ENCODE measurements at places on chromosomes 1 and 21.

DNA sequence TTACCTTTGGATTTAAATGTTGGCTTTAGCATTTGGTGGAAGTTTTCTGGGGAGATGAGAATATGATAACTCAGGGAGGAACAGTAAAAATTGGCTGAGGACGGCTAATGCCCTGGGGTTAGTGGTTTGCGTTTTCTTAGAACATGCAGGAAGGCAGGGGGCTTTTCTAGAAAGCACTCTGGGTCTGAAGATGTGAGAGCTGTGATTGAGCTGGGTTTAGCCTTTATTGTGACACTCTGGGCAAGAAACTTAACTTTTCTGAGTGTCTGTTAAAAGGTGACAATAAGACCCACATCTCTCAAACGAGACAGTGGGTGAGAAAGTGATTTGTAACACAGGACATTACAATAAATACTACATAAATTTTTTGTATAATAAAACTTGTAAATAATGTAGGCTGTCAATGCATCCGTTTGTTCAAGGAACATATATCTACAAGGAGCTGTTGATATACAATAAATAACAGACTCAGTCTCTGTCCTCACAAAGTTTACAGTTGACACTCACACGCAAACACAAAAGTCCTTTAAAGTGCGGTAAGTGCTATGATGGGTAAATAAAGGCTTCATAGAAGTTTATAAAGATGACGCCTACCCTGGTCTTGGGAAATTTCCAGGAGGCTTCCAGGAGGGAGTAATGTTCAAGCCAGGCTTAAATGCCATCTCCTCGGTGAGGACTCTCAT is 49.5 kb upstream of the MRPS6 start:
- no peak for DNase-seq

- no peak for DNase-seq
Measured at GRCh38 chr1:243792891-243793290, 57.2 kb downstream of the AKT3 start.

DNA sequence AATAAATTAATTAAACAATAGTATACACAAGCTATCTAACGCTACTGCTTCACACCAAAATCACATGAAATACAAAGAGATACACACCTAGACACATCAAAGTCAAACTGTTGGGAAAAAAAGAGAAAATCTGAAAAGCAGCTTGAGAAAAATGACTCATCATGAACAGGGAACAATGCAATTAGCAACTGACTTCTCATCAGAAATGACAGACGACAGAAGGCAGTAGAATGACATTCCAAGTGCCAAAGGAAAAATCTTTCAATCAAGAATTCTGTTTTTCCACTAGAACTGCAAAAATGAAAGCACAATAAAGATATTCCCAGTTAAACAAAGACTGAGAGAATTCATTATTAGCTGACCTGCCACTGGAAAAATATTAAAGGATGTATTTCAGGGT is 57.2 kb downstream of the CAPN9 start:
- DNase-seq, result no peak

GRCh38 chr1:39666772-39667171 is 5.1 kb downstream of the NT5C1A start:
- no peak for DNase-seq

DNA sequence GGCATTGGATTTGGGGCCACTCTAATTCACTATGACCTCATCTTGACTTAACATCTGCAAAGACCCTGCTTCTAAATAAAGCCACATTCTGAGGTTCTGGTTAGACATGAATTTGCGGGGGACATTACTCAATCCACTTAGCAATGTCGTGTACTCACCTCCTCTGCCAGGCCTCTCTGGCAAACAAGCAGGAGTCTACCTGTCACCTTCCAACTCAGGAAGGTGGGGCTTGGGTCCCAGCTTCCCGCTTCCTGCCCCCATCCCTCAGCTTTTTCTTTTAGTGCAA is 177.8 kb downstream of the PSMG1 start:
- no peak for DNase-seq

DNA sequence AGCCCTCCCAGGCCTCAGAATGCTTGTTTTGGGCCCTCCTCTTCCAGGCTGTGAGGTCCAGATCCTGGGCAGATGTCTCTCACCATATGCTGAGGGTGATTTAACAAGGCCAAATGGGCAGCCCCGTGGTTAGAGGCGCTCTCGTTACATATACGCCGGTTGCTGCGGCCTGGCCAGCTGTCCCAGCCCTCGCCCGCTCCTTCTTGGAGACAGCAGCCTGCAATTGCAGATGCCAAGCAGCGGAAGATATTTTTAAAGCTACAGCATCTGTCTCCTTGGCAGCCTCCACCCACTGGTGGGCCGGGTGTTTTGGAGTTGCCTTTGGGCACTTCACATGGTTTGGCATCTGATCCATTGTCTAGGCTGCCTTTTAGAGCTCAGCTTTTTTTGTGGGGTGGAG is 178.8 kb upstream of the NFIA start:
- peak; percentile 19 for DNase-seq

- no peak for DNase-seq
Measured at GRCh38 chr1:204093781-204094180, 20.9 kb downstream of the SOX13 start.

GRCh38 chr1:40627987-40628902 is 37.2 kb downstream of the RIMS3 start:
- DNase-seq, result no peak

DNA sequence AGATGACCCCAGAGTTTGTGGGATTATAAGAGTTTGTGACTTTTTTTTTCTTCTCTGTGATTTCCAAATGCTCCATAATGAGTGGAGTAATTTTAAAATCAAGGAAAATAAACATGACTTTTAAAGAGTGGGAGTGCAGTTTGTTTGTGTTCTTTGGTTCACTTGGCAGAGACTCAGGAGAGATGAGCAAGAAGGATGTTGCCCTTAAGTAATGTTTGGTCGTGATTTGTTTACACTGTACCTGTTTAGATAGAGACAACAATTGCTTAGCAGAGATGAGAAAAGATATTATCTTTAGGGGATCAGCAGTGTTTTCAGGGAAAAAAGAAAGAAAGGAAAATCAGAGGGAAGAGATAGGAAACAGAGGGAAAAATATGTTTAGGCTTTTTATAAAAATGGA is 170.8 kb downstream of the ADSS2 start:
- no peak for DNase-seq

DNA sequence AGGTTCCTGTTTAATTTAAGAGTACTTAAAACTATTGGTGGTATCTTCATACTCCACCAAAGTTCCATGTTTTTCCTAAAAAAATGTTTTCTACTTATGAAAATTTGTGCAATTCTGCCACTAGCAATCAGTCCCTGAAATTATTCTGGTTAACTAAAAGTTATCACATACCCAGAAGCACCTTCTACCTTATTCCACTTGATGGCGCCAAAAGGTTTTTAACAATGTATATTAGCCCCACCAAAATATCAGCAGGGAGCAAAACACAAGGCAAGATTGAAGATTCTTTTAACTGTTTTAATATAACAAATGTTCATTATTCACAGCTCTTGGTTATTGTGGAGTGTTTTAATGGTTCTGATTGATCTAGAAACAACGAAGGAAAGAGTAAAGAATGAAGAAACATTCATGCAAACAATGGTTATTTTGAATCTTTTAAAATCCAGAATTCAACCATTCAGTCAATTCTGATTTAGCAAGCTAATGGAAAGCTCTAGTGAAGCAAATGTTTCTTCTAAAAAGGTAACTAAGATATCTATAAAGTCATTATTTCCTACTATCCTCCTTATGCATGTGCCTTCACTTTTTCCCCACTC is 67.2 kb downstream of the TTLL7 start:
- no peak for DNase-seq

DNA sequence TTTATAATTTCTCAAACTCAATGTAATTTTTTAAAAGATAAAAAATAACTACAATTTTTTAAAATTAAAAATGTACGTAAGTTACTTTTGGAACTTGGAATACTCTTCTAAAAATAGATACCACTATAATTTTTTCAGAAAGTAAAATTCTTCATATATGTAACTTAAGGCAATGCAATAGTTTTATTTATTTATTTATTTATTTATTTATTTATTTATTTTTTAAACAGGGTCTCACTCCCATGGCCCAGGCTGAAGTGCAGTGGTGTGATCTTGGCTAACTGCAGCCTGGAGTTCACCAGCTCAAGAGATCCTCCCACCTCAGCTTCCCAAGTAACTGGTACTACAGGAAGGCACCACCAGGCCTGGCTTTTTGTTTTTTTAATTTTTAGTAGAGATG is 3.1 kb upstream of the KRTAP23-1 start:
- DNase-seq, result no peak

GRCh38 chr1:205172729-205173366 is 38.7 kb downstream of the DSTYK start:
- DNase-seq, result no peak

GRCh38 chr1:209746451-209747165 is 9.2 kb upstream of the TRAF3IP3 start:
- no peak for DNase-seq

GRCh38 chr1:183327434-183328290 is 90.5 kb downstream of the NMNAT2 start:
- no peak for DNase-seq

GRCh38 chr1:172719694-172720138 is 60.8 kb downstream of the FASLG start:
- DNase-seq, result no peak

GRCh38 chr1:84497631-84498275 is 8.4 kb upstream of the SPATA1 start:
- DNase-seq, result no peak

- no peak for DNase-seq
Measured at GRCh38 chr1:36730599-36730998, 247.9 kb upstream of the CSF3R start.

DNA sequence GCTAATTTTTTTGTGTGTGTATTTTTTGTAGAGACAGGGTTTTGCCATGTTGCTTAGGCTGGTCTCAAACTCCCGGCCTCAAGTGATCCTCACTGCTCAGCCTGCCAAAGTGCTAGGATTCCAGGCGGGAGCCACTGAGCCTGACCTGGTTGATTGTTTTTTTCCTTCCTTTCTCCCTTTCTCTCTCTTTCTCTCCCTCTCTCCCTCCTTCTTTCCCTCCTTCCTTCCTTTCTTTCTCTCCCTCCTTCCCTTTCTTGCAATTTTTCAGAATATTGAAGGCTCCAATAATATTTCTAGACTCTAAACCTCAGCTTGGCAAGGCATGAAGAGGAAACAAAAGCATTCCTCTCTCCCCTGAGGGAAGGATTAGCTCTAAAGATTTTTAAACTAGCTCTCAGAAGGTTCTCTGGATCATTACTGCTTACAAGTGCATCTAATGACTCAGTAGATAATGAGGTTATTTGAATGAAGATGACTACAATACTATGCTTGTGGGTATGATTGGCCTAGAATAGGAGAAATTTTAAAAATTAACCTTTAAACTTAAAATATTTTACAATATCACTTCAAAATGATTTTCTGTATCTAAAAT is 68.5 kb upstream of the GADD45A start:
- no peak for DNase-seq

GRCh38 chr21:46037331-46038325 is 56.1 kb downstream of the COL6A1 start:
- DNase-seq, result no peak

- no peak for DNase-seq
Measured at GRCh38 chr1:152796421-152796820, at the start of gene LCE1D. TSS of gene LCE1D (plus strand) at chr1:152796721. CDS start at chr1:152797795, 1,074 bp downstream.

DNA sequence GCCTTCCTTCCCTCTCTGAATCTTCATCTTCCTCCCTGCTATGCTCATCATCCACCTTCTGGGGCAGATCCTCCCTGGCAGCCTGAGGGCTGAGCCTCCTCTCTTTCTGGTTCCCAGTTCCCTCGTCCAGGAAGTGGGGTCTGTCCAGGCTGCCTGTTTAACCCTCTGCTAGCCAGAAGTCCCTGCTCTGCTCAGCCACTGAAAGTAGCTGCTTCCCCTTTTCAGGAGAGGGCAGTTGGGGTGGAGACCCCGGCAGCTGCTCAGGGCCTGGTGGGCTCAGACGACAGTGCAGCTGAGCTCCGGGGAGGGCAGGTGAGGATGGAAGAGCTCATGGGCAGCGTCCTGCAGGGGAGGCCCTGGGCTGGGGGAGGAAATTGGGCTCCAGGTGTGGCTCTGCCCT is 43.1 kb upstream of the ETV3 start:
- DNase-seq, result no peak

- DNase-seq, result no peak
Measured at GRCh38 chr1:210291786-210292230, 36.9 kb upstream of the HHAT start.

- no peak for DNase-seq
Measured at GRCh38 chr1:214216779-214217178, 64.2 kb upstream of the SMYD2 start.

GRCh38 chr1:233343262-233343661 is 15.7 kb downstream of the MAP3K21 start:
- no peak for DNase-seq

- no peak for DNase-seq
Measured at GRCh38 chr1:116066868-116067565, 44.2 kb upstream of the MAB21L3 start.

DNA sequence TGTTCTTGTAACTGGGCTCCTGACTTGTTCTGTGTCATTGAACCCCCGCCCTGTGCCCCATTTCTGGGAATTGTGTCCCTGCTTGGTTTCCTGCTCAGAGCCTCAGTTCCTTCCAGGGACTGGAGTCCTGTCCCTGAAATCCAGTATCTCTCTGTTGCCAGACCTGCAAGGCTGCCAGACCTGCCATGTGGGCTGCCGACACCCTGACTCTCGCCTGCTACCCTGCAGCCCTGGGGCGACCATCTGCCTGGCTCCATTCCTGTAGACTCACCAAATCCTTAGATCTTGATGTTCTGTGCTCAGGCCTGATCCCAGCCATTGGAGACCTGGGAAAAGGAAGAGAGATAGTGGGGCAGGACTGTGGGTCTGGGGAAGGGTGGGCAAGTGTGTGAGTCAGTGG is 383.3 kb upstream of the PROX1 start:
- no peak for DNase-seq

- DNase-seq, result no peak
Measured at GRCh38 chr1:61141288-61142042, 59.1 kb downstream of the NFIA start.

DNA sequence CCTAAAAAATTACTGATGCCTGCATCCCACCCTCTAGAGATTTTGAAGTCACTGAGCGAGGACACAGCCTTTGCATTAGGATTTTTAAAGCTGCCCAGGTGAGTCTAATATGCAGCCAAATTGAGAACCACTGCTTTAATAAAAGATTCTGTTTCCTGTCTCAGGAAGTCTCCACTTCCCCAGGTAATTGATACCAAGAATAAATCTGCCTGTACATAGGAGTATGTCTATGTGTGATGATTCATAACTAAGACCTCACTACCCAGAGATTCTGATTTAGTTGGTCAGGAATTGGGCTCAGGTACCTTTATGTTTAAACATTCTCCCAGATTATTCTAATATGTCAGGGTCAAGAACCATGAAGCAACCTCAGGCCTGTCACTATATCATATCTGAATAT is 108.8 kb upstream of the ARTN start:
- DNase-seq, result no peak
